GM23248 (cell line): ENCODE measurements at places on chromosomes 13 and 19.

DNA sequence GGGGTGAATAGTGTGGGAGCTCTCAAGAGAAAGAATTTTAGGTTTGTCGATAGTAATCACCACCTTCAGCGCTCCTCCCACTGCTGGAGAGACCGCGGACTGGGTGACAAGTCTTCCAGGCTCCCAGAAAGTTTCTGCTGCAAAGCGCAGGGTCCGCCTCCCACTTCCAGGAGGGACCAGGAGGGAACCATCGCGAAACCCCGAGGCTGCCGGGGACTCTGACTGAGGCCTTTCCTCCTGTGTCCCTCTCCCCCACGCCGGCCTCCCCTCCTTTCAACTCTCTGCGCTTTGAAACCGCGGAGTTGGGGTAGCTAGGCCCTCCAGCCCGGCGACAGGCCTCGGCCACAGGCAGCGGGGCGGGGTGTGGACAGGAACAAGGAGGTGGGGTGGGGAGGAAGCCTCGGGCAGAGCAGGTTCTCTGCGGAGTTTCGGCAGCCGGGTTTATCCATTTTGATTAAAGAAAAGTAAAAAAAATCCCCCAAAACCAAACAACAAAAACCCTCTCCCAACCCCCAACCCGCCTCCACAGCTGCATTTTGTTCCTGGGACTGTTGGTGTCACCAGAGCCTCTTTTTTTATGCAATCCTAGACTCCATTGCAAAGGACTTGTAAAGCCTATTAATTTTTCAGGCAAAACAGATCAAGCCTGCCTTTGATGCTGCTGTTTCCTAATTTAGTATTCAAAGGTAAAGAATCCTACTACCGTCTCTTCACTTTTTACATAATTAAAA, 157.2 kb downstream of the TM9SF2 start:
- DNase-seq, result peak; percentile 79

DNA sequence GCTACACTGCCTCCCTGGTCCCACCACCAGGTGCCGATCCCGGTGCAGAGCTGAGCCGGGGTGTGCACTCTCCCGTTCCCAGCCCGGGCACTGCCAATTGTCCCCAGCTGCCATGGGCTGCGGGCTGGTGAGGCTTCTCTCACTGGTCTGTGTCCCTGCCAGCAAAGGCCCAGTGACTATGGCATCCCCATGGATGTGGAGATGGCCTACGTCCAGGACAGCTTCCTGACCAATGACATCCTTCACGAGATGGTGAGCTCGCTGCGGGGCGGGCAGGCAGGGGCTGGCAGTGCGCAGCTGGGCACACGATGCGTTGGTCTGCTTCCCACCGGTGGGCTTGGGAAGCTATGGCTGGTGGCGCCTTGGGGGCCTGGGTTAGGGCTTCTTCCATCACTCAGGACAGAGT, 14.6 kb downstream of the MPND start:
- DNase-seq, result no peak

DNA sequence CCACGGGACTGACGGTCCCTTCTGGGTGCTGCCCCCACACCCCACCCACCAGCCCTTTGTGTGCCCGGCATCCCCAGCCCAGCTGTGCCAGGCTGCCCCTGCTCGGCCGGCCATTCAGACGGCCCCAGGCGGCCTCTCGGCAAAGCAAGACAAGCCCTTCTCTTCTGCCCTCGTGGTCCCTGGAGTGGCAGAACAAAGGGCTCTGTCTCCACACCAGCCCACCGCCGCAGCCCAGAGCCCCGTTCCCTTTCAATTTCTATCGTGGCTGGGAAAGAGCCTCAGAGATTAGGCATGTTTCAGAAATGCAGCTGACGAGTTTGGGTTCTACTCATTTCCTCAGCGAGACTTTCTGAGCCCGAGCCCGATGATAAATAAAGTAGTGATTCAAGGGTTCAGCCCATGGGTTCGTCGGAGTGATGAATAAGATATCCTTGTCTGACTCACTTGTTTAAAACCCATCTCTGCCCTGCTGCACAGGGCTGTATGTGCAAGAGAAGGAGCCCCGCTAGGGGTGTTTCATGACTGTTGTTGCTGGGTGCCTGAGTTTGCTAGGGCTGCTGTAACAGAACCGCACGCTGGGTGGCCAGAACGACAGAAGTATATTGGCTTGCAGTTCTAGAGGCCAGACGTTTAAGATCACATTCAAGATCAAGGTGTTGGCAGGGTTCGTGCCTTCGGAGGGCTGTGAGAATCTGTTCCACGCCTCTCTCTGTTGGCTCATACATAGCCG, 4.3 kb downstream of the MYO9B start:
- DNase-seq, result peak; percentile 100

- DNase-seq, result no peak
Measured at GRCh38 chr19:18991006-18991405, 42.3 kb downstream of the SUGP2 start.
